HS-5 (cell line): ENCODE measurements at places on chromosomes 4 and X.

DNA sequence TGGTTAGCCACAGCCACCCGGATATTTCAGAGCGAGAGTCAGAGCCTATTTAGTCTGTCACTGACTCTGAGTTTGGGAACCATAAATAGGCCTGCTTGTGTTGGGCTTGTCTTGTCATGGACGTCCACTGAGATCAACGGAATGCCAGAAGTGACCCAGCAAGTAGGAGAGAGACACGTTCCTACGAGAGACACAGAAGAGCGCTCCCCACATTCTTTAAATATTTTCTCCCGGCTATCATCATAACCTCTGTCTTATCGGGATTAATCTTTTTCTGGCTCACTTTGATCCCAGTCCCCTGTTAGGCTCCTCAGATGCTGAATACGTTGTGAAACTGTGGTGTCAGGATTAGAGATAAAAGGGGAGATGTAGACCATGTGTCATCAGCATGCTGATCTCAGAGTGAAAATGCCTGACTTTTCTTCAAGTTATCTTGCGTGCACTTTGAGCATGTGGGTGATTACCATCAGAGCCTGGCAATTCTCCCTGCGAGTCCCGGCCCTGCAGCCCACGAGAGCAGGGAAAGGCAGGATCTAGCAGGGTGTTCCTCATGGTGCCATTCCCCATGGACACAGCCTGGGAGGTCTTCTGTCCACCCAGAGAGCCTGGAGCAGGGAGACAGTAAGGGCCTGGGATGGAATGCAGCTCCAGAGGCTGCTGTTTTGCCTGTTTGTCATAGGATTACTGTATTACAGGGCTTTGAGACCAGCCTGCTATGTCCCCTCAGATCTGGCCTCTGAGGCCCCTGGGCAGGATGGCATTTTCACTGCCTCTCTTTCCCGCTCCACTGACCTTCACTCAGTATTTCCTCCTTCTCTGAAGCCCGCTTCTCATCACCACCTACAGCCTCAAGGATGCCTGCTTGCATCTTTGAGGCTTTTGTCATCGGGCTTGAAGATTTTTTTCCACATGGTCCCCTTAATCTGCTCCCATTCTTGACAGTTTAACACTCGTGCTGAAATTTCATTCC, 2.8 kb upstream of the TENM3 start:
- DNase-seq = peak; percentile 50

- no peak for DNase-seq
Measured at GRCh38 chr4:37788819-37789218, 37.7 kb upstream of the PGM2 start.

GRCh38 chr4:117796677-117797076, 237.6 kb upstream of the NDST3 start:
- no peak for DNase-seq

DNA sequence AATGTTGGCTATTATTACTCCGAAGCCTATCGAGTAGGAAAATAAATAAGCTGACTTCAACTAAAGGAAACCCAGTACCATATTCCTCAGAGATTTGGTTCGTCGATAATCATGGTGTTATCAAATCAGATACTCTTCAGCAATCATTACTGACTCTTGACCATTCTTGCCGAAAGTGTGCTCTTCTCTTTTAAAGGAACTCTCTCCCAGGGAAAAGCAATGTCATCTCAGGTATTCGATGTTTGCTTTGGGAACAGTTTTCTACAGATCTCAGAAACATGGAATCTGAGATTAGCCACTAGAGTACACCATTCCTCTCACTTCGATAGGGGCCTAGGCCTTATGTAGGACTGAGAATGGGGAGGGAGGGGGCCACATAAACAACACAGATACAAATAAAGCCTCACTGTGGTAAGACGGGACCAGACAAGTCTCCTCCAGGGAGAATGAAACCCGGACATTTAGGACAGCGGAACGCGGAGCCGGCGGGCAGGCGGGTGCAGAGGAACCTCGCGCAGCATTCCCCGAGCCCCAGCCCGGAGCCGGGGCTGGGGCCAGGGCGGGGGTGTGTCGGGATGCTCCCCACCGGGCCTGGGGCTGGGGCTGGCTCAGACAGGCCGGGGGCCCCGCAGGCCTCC, 581 bp downstream of the DNAJB14 start:
- DNase-seq = no peak

GRCh38 chrX:47503151-47503550, 20.1 kb upstream of the ZNF41 start:
- DNase-seq = no peak

DNA sequence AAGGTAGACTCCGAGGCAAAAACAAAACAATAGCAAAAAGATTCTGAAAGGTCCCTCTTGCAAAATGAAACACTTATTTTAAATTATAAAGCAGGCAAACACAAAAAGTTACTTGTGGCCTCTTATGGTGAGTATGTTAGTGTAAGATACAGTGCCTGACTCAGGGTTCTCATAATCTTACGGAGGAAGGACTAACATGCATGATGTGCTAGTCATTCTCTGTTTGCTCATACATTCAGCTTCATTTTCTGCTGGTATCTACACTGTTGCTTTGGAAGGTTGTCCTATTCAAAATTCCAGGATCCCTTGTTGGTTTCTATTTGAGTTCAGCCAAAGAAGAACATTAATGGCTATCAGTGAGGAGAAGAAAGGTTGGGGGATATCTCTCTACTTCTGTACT, 249.1 kb upstream of the FAM47A start:
- no peak for DNase-seq

- DNase-seq = no peak
Measured at GRCh38 chr4:30671926-30672448, 48.2 kb upstream of the PCDH7 start.

DNA sequence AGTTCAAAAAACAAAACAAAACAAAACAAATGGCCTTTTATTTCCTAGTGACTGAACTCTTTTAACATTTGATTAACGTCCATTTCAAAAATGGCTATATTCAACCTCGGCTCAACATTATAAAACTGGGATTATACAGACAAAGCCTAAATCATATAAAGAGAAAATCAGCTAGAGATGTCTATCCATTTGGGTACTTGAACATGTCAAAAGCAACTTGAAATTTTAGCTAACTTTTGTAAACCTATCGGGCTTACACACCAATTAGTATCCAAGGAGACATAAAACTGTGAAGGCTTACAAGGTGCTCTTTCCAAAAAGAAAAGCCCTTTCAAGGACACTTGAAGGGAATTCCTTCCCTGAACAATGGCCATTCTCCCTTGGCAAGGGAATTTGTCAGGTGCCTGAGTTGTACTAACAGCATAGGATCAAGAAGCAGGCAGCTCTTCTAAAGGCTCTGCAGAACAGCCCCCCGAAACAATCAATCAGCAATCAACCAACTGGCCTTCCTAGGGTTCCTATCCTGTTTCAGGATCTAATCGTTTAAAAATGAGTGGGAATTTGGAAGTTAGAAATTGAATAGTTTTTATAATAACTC, 633.7 kb upstream of the HTR2C start:
- DNase-seq = no peak

DNA sequence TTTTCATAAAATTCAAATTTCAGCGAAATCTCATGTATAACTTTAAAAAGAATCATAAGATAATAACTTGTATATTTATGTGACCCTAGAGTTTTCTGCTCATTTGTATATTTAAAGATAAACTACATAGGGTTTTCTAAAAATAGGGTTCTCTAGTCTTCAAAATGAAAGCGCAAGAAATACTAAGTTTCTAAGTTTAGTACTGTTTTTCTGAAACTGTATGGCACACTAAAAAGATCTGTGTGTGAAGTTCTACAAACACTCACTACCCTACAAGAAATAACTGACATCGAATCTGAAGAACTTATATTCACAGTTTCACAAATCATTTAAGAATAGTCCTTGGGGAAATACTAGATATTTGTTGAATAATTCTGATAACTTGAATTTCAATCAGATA, 38.7 kb upstream of the NDST4 start:
- no peak for DNase-seq

DNA sequence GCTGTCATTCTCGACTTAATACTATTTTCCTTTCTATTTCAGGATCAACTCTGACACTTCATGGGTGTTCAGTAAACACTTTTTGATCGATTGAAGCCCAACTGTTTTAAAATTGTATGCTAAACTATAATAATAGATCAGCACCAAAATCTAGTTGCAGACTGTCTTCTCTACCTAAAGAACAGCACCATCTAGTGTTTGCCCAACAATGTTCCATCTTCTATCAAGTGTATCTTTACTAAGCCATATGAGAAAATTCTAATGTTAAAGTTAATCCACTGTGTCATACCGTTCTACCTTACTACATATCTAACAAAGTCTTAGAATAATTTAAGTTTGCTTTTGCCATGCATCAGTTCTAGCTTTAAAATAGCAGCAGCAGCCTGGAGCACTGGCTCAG, 113.0 kb upstream of the PRDX4 start:
- peak; percentile 5 for DNase-seq

DNA sequence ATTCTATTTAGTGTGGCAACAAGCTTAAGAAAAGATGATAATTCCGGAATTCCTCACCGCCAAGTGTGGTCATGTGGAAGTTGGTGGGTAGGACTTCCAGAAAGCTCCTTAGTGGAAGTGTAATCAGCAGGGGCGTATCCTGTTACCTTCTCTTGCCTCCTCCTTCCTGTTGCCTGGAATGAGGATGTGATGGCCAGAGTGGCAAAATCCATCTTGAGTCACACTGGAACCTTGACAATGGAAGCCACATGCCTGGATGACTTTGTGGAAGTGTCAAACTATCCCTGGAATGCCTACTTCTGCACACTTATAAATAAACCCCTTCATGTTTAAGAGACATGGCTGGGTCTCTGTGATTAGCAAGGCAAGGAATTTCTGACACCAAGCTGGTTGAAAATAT, 191.0 kb downstream of the PRDM5 start:
- peak; percentile 34 for DNase-seq

DNA sequence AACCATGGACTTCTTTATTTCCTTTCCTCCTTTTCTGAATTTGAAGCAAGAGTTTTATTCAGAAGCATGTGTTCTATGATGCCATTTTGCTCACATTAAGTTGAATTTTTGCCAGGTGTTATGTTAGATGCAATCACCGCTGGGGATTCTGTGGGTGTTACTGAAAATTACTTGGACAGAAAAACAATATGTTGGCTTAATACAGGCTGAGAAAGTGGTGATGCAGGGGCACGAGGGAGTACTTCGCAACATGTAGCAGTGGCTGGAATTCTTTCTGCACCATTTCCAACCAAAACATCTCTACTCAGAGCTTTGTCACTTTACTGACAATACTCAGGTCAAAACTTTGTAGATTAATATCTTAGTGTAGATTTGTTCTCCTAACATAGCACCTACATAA, 109.2 kb upstream of the PCDH18 start:
- DNase-seq = no peak

DNA sequence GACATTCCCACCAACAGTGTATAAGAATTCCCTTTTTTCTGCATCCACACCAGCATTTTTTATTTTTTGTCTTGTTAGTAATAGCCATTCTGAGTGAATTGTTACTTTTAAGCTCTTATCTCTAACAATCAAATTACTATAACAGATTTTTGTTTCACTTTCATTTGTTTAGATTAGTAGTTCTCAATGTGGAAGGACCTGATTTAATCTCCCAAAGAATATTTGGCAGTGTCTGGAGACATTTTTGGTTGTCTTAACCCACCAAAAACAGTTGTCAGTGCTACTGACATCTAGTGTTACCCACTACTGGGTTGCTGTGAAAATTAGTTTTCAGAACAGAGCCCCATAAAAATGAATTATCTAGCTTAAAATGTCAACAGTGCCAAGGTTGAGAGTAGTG, 37.9 kb downstream of the RUFY3 start:
- DNase-seq = no peak

DNA sequence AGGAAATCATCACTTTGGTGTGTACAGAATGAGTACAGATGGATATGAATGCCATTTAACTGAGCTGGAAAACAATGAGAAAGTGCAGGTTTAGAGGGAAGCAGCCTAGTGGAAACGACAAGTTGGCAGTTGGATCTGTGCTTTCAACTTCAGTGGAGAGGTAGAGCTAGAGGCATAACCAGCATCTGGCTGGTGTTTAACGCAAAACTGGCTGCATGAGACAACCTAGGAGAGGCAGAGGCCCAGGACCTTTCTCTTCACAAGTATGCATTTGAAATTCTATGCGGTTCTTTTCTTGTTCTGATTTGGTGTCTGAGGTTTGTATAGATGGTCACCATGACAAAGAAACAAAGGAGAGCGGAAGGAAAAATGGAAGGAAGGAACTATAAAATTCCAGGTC, 63.1 kb downstream of the ANXA5 start:
- DNase-seq = no peak

- DNase-seq = peak; percentile 37
Measured at GRCh38 chr4:86957215-86957614, 22.4 kb downstream of the AFF1 start.
